ENCODE measurements at places on chromosomes 2 and 18. TPM values are rescaled to one million over a fixed set of nuclear protein-coding genes. Genes with fewer than 3 reads are reported as not detected.
A peak's percentile ranks its signal among the peaks of the same experiment; 100 is the strongest.

DNA sequence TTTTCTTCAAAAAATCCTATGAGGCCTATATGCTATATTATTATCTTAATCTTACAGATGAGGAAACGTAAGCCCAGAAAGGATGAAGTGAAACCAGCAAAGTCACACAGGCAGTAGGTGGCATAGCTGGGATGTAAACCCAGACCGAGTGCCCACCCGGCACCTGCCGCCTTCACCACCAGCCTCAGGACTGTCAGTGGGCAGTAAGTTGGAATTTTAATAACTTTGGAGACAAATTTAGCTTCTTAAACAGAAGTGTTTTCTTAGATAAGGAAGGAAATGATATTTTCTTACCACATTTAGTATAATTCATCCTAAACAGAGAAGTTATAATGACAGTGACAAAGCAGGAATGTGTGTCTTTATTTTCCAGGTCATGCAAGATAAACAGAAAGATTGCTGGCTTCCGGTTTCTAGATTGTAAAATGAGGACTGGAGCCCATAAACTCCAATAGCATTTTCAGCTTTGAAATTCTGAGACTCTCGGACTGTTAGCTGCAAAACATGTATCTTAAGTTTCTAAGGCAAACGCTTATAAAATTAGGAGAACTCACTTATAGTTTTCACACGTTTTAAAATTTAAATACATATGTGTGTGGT, 59.3 kb downstream of the CD8B2 start:
- no peak overlapping the region for H3K4me3 ChIP-seq
- no peak overlapping the region for H3K27ac ChIP-seq
- no peaks in the 10 kb centered on the region for H3K36me3 ChIP-seq
- no peak for DNase-seq
- H3K27me3 ChIP-seq: peaks cover 29% of the 10 kb centered on the region

DNA sequence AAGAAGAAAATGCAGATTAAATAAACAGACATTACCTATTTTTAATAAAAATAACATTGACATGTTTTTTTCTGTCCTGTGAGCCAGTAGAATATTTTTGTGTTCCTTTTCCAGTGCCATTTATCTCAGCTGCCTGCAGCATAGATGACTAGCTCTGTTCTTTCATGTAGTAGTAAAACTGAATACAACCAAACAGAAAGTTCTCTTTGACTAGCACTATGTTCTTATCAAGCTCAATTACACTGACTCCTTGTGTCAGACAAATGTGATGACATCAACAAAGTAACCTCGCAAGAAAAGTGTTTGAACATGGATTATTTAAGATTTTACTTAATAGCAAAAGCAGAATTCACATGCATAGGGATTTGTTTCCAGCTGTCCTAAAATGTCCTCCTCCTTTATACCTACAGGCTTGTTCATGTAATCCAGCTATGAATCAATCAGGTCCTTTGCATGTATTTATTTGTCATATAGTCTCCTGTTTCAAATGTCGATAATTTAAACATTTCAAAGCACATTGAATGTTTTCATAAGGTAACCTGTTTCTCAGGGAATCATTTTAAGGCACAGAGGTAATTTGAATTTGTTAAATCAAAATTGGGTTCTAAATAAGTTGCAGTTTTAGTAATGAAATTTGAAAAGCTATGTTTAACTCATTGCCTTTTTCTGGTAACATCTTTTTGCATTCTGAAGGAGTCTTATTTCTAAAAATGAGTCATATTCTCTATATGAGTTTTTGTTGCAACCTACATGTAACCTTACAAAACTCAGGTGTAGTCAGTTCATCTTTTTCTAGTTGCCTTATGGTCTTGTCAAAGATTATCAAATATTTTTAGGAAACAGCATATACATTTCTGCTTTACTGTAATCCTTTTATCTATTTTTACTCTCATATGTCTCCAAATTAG, 215.3 kb upstream of the GULP1 start:
- no peak for DNase-seq
- H3K27ac ChIP-seq: no peak overlapping the region
- H3K4me1 ChIP-seq: no peaks in the 10 kb centered on the region
- H3K27me3 ChIP-seq: no peaks in the 10 kb centered on the region
- no peaks in the 10 kb centered on the region for H3K36me3 ChIP-seq
- H3K4me3 ChIP-seq: no peak overlapping the region

GRCh38 chr2:16140771-16141640, 200.7 kb downstream of the MYCN start:
- no peak for DNase-seq
- H3K36me3 ChIP-seq: no peaks in the 10 kb centered on the region
- no peak overlapping the region for H3K4me3 ChIP-seq

- no peak overlapping the region for H3K27ac ChIP-seq
- no peaks in the 10 kb centered on the region for H3K36me3 ChIP-seq
- no peaks in the 10 kb centered on the region for H3K27me3 ChIP-seq
- no peaks in the 10 kb centered on the region for H3K4me1 ChIP-seq
Observed at GRCh38 chr2:60973705-60974104, 43.8 kb upstream of the PEX13 start.

DNA sequence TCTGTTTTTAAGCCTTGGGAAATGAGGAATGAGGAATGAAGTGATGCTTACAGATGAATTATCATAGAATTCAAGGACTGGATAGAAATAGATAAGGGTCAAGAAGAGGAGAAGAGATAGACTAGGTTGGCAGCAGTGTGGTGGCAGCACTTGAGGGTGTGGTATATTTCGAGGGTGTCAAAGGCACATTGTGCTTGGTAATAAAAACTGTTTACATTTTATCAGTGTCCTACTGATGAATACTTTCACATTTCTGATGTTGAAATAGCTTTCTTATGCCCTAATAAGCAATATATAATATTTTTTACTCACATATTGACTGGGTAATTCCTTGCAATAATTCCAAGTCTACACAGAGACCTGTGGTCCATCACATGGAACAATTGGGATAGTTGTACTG, 3.4 kb downstream of the TFPI start:
- no peaks in the 10 kb centered on the region for H3K36me3 ChIP-seq
- H3K4me1 ChIP-seq: peaks cover 31% of the 10 kb centered on the region
- no peak overlapping the region for H3K4me3 ChIP-seq
- peak overlapping the region; percentile 86 for H3K27ac ChIP-seq
- H3K27me3 ChIP-seq: no peaks in the 10 kb centered on the region
- DNase-seq: no peak

- no peaks in the 10 kb centered on the region for H3K36me3 ChIP-seq
- DNase-seq: no peak
- H3K27ac ChIP-seq: no peak overlapping the region
- H3K27me3 ChIP-seq: peaks cover 9% of the 10 kb centered on the region
Observed at GRCh38 chr2:7424481-7424880, 507.3 kb downstream of the RNF144A start.

DNA sequence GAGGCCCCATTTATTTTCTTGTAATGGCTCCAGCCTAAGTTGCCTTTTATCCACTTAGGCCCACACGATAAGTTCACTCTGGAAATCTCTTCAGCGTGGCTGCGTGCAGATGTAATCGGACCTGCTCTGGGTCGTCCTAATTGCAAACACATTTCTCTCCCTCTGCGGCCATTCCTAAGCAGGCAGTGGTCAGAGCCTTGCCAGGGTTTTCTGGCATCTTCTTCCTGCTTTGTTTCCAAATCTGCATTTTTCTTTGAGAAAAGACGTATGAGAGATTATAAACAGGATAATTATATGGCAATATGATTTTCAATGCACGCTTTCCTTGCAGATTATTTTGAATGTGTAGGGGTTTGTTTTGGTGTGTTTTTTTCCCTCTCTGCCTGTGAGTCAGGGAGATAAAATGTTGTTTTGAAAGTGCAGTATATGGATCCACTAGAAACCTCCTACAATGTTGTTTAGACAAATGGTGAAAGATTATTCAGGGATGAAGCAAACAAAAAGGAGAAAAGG, 239.4 kb upstream of the TANK start:
- peaks cover 6% of the 10 kb centered on the region for H3K4me1 ChIP-seq
- no peaks in the 10 kb centered on the region for H3K36me3 ChIP-seq
- peak; percentile 81 for DNase-seq
- no peak overlapping the region for H3K4me3 ChIP-seq

GRCh38 chr2:159326569-159327255, 40.2 kb upstream of the WDSUB1 start:
- H3K4me1 ChIP-seq: peaks cover 17% of the 10 kb centered on the region
- no peak overlapping the region for H3K4me3 ChIP-seq
- H3K27ac ChIP-seq: no peak overlapping the region
- DNase-seq: no peak

DNA sequence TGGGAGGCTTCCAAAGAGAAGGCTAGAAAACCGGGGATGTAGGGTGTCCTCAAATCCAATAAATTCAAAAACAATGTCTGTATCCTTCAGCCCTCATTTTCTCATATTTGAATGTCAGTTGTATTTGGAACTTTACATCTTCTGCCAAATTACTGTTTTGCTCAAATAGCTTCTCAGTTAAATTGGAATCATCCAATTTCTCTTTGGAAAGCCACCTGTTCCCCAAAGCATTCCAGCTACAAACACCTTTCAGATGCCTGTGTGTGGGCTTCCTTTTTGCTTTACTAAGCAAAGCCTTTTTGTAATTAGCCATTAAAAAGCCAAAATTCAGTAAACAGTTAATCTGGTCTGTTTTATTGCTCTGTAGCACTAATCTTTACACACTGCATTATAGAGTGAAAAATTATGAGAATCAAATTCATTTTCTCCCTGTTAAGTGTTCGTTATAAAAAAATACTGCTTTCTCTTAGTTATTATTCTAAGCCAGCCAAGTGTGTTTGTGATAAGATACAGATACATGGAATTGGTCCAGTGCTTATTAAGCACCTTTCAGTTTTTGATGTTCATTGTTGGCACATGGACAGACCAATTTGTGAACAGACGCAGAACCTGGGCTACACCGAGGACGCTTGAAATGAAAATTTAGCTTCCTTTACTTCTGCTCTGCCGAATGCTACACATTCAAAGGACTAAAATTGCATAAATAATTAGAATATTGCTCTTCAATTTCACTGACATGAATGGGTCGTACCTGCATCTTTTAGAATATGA, 151.6 kb downstream of the RTN4 start:
- H3K4me1 ChIP-seq: peaks cover 4% of the 10 kb centered on the region
- no peak overlapping the region for H3K27ac ChIP-seq
- no peaks in the 10 kb centered on the region for H3K27me3 ChIP-seq
- no peak for DNase-seq

- no peaks in the 10 kb centered on the region for H3K27me3 ChIP-seq
- no peak overlapping the region for H3K4me3 ChIP-seq
- H3K4me1 ChIP-seq: peaks cover 85% of the 10 kb centered on the region
- H3K27ac ChIP-seq: peak overlapping the region; percentile 55
- H3K36me3 ChIP-seq: no peaks in the 10 kb centered on the region
Observed at GRCh38 chr2:152407204-152407721, 72.3 kb downstream of the FMNL2 start.

DNA sequence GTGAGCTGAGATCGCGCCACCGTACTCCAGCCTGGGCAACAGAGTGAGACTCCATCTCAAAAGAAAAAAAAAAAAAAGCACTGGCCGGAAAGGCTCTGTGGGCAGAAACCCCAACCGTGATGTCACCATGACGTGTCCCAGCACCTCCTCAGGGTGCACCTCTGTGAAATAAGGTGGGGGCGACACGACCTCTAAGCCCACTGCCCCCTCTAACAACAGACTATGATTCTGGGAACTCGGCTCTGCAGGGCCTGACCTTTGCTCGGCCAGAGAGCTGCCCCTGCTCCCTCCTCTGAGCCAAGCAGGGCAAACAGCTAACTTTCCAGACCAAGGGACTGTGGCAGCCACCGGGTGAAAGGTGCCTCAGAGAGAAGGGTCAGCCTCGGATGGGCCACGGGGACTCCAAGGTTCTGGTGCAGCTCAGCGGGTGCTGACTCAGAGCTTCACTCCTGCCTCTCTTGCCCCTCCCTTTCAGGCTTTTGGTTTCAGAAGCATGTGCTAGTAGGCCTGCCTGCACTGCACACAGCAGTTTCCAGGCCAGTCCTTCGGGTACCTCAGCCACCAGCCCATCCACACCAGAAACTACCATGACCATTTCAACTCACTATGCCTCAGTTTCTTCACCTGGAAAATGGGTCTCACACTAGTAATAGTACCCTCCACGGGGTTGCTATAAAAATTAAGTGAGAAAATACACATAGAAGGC, 8.0 kb downstream of the TMBIM1 start:
- no peak for DNase-seq
- peak overlapping the region; percentile 98 for H3K27ac ChIP-seq

DNA sequence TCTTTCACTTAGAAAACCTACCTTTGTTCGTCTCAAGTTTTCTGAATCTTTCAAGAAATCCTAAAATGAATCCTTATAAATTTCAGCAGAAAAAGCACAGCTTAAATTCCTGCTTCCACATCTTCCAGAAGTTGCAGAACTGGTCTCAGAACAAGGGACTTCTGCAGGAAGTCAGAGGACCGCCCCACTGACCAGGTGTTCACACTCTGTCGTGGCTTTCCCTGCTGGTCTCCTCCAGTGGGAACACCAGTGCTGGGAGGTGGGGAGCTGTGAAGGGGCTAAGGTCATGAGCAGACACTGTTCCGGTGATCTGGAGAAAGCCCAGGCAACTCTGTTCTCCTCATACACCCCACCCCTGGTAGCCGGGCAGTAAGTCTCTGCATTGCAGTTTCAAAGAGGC, 3.5 kb downstream of the FAM110C start:
- peaks cover 14% of the 10 kb centered on the region for H3K4me1 ChIP-seq
- no peaks in the 10 kb centered on the region for H3K36me3 ChIP-seq
- no peak overlapping the region for H3K4me3 ChIP-seq
- DNase-seq: peak; percentile 54
- peaks cover 53% of the 10 kb centered on the region for H3K27me3 ChIP-seq

- no peak overlapping the region for H3K27ac ChIP-seq
- peaks cover 10% of the 10 kb centered on the region for H3K27me3 ChIP-seq
- DNase-seq: no peak
- H3K36me3 ChIP-seq: no peaks in the 10 kb centered on the region
- no peaks in the 10 kb centered on the region for H3K4me1 ChIP-seq
- no peak overlapping the region for H3K4me3 ChIP-seq
Observed at GRCh38 chr2:41854227-41854626, 193.6 kb upstream of the PKDCC start.

- H3K27me3 ChIP-seq: no peaks in the 10 kb centered on the region
- no peak overlapping the region for H3K27ac ChIP-seq
Observed at GRCh38 chr2:239112127-239112774, 264.4 kb downstream of the TWIST2 start.

DNA sequence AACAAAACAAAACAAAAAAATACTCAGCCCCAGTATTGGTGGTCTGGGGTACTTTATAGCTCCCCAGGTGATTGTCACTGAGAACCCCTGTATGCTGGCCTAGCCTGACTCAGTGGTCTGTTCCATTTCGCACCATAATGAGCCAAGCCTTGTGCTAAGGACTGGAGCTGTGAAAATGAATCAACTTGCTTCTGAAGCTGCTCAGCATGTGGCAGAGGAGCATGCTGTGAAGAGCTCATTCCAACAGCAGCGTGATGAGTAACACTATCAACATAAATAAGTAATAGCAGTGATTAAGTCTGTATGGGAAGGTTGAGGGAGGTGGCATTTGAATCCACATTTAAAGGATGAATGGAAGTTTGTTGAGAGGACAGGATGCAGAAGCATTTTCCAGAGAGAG, 67.2 kb upstream of the ATL2 start:
- H3K36me3 ChIP-seq: no peaks in the 10 kb centered on the region
- DNase-seq: no peak
- H3K27ac ChIP-seq: no peak overlapping the region
- no peaks in the 10 kb centered on the region for H3K27me3 ChIP-seq

- H3K27ac ChIP-seq: peak overlapping the region; percentile 29
- H3K36me3 ChIP-seq: no peaks in the 10 kb centered on the region
- no peaks in the 10 kb centered on the region for H3K27me3 ChIP-seq
- no peak overlapping the region for H3K4me3 ChIP-seq
Observed at GRCh38 chr2:160870729-160871465, 289.3 kb upstream of the TANK start.

- DNase-seq: no peak
- H3K27ac ChIP-seq: no peak overlapping the region
- H3K4me3 ChIP-seq: no peak overlapping the region
Observed at GRCh38 chr2:118372886-118373830, 284.9 kb downstream of the INSIG2 start.

Gene TBC1D8
- polyA plus RNA-seq: 32.5 TPM

Gene MGAT4A
- polyA plus RNA-seq: 18.8 TPM

All from left lung (tissue), 14 donors.